ENCODE measurements at places on chromosomes 12 and 14. TPM values are rescaled to one million over a fixed set of nuclear protein-coding genes. Genes with fewer than 3 reads are reported as not detected.

DNA sequence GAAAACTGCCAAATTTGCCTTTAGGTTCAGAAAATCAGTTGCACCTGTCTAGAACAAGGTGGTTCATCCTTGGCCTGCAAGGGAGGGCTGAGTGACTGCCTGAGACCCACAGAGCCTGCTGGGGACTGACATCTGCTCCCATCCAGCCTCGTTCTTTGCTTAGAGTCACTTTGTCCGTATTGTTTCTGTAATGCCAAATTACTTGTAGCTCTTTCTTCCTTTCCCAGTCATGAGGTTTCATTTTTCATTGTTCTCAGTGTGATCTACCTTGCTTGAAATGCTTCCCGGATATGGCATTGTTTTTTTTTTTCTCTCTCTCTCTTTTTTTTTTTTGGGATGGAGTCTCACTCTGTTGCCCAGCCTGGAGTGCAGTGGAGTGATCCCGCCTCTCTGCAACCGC lies 21.3 kb downstream of the TSPAN9 start:
- H3K27me3 ChIP-seq: no peaks in the 10 kb centered on the region
- no peak for DNase-seq
- no peak overlapping the region for H3K4me3 ChIP-seq

GRCh38 chr14:72518809-72519377 lies 375.0 kb downstream of the DPF3 start:
- DNase-seq: no peak
- H3K27ac ChIP-seq: no peak overlapping the region

DNA sequence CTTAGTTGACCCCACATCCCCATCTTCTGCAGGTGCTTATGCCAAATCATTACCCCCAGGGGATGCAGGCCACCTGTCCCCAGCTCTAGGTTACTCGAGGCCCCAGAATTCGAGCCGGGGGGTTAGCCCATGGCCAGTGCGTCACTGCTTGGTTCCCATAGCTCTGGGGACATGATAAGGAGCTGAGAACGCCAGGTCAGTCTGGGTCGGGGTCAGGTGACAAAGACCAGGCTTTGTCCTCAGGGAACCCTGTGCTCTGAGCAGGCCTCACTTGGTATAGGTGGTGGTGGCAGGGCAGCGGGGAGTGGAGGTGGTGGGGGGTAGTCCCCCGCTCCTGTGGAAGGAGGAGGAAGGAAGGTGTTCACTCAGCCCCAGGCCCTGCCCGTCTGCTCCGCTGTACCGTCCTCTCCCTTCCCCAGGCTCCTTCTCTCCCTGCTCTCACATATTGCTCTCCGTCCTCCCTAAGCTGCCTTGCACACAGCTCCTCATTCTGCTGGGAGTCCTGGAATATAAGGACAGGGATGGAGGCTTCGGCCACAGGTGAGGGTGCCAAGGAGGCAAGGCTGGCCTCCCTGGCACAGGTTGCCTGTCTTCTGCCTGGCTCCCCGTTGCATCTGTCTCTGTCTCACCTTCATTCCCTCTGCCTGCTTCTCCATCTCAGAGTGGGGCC lies 2.0 kb upstream of the MYH6 start:
- H3K36me3 ChIP-seq: no peaks in the 10 kb centered on the region
- H3K4me1 ChIP-seq: no peaks in the 10 kb centered on the region
- no peak for DNase-seq
- H3K4me3 ChIP-seq: no peak overlapping the region
- peaks cover 25% of the 10 kb centered on the region for H3K27me3 ChIP-seq
- H3K27ac ChIP-seq: no peak overlapping the region

GRCh38 chr14:50534416-50534815 lies 2.0 kb upstream of the MAP4K5 start:
- no peaks in the 10 kb centered on the region for H3K36me3 ChIP-seq
- no peaks in the 10 kb centered on the region for H3K27me3 ChIP-seq
- no peak for DNase-seq
- no peak overlapping the region for H3K27ac ChIP-seq
- peaks cover 24% of the 10 kb centered on the region for H3K4me1 ChIP-seq

DNA sequence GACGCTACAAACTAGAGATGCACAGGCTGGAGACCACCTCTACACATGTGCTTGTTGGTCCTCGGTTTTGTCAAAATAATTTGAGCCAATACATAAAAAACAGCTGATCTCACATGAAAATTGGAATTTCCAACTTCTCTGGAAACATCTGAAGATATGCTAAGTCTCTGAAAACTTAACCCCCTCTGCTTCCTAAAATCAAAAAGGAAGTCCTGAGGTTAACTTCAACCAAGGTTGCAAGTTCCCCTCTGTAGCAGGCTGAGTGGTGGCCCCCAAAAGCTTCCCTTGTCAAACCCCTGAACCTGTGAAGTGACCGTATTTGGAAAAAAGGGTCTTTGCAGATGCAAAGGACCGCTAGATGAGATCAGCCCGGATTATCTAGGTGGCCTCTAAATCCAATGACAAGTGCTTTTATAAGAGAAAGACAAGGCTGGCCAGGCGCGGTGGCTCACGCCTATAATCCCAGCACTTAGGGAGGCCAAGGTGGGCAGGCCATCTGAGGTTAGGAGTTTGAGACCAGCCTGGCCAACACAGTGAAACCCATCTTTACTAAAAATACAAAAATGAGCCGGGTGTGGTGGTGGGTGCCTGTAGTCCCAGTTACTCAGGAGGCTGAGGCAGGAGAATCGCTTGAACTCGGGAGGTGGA lies 32.0 kb upstream of the VPS37B start:
- peaks cover 2% of the 10 kb centered on the region for H3K36me3 ChIP-seq
- no peaks in the 10 kb centered on the region for H3K27me3 ChIP-seq
- no peak for DNase-seq
- no peak overlapping the region for H3K4me3 ChIP-seq

DNA sequence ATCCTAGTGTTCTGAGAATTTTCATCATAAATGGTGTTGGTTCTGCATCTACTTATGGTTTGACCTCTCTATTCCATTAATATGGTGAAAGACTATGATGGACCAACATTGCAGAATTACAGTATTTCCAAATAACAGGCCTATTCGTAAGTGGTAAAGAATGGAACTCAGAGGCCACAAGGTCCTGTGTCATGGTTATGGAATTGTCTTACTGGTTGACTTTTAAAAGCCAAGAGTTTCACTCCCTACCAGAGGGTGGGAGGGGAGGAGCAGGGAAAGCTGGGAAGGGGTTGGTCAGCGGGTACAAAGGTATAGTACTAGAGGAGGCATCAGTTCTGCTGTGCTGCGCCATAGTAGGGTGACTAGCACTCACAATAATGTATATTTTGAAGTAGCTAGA lies 153.4 kb downstream of the TMEM132D start:
- no peak overlapping the region for H3K27ac ChIP-seq
- H3K36me3 ChIP-seq: no peaks in the 10 kb centered on the region
- no peaks in the 10 kb centered on the region for H3K27me3 ChIP-seq

DNA sequence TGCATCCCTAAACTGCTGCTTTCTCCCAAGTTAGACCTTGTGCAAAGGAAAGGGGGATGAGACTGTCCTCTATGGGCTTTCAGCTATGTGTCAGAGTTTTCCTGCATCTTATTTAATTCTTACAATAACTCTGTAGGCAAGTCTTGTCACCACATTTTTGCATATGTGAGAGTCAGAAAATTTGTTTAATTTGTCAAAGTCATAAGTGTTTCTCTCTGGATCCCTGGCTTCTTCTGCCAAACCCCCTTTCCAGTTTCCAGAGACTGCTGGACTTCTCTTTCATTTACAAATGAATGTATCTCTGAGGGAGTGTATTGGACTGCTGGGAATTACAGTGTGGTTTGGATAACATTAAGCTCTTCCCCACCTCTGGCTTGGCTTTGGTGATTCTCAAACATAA lies 877.6 kb upstream of the SEL1L start:
- no peak overlapping the region for H3K27ac ChIP-seq
- no peak overlapping the region for H3K4me3 ChIP-seq
- DNase-seq: no peak
- no peaks in the 10 kb centered on the region for H3K27me3 ChIP-seq

The SLCO1A2 gene
- 3.8 TPM for total RNA-seq

GRCh38 chr12:21940549-21941505 lies at the start of gene ABCC9:
ABCC9 (minus strand) TSS chr12:21941426; CDS start chr12:21936674, 4,752 bp downstream.
- no peaks in the 10 kb centered on the region for H3K36me3 ChIP-seq
- H3K27me3 ChIP-seq: peaks cover 77% of the 10 kb centered on the region
- H3K4me3 ChIP-seq: peak within 1 kb of the TSS; percentile 76
- peaks cover 16% of the 10 kb centered on the region for H3K4me1 ChIP-seq

The LRRIQ1 gene
- not detected for total RNA-seq

The AQP2 gene
- total RNA-seq: not detected

The FOXG1 gene
- not detected for total RNA-seq

The KRT71 gene
- total RNA-seq: not detected

- H3K4me3 ChIP-seq: no peak overlapping the region
- peaks cover 41% of the 10 kb centered on the region for H3K4me1 ChIP-seq
- DNase-seq: no peak
- peak overlapping the region; percentile 56 for H3K27ac ChIP-seq
Observed at GRCh38 chr14:47392326-47392725, 283.1 kb downstream of the MDGA2 start.

DNA sequence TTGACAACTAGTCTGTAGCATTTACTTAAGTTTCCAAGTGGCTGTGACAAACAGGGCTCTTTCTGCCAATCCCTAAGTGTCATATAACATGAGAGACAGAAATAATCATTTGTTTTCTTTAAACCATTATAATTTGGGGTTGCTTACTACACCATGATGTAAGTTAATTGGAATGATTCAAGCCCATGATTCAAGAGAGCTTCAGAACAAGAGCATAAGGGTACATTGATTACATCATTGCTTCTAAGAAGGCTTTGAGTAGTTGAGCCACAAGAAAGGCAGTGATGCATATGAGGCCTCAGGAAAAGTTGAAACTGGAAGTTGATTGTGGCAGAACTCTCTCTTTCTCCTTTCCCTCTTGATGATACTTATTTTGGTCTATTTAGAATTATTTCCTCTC lies 444.0 kb downstream of the CCER1 start:
- DNase-seq: no peak
- no peaks in the 10 kb centered on the region for H3K36me3 ChIP-seq
